Brain microvascular endothelial cell (primary cell): ENCODE measurements at places on chromosomes 1 and 21.

- no peak for DNase-seq
Observed at GRCh38 chr1:47693115-47693514, 255.3 kb downstream of the FOXD2 start.

DNA sequence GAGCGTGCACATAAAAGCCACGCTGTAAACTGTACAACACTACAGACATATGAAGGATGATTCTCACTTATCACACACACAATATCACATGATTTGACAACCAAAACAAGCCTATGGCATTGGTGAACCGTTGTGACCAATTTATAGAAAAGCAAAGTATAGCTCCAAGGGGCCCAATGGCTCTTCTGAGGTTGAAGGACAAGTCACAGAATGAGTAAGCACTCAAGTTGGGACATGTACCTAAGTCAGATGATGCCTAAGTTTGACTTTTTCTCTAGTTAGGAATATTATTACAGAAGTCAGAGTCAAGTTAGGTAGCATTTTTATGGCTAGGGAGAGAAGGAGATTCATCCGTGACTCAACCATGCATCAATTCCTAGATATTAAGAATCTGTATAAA is 45.7 kb downstream of the PLPP3 start:
- no peak for DNase-seq

DNA sequence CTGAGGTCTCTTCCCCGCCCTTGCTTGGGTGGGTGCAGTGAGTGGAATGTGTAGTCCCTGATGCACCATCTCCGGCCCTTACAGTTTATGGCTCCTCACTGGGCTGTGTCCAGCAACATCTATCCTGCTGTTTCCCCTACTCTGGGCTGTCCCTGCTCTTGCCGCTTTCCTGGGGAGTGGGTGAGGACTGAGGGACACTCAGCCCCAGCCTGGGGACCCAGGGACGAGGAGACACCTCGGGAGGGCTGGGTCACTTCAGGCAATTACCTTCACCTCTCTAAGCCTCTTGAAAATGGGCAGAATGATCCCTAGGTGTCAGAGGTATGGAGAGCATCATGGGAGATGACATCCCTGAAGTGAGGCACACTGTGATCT is 13.6 kb upstream of the LRP8 start:
- no peak for DNase-seq

DNA sequence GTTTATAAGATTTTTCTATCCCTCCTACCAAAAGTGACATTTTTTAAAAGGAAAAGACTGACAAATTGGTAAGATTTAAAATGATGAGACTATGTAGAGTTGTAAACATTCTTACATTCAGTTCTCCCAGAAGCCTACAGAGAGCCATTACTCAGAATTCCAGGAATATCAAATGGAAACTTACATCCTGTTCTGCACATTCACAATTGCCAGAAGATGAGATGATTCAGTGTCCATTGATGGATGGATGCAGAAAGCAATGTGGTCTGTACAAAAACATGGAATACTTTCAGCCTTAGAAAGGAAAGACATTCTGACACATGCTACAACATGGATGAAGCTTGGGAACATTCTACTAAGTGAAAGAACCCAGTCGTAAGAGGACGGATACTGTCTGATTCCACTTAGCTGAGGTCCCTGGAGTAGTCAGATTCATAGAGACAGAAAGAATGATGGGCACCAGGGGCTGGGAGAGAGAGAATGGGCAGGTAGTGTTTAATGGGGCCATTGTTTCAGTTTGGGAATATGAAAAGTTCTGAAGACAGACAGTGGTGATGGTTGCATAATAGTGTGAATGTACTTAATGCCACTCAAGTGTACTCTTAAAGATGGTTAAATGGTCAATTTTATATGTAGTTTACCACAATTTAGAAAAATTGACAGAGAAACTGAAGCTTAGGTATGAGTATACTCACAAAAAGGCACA is 16.6 kb downstream of the MX1 start:
- DNase-seq = no peak

DNA sequence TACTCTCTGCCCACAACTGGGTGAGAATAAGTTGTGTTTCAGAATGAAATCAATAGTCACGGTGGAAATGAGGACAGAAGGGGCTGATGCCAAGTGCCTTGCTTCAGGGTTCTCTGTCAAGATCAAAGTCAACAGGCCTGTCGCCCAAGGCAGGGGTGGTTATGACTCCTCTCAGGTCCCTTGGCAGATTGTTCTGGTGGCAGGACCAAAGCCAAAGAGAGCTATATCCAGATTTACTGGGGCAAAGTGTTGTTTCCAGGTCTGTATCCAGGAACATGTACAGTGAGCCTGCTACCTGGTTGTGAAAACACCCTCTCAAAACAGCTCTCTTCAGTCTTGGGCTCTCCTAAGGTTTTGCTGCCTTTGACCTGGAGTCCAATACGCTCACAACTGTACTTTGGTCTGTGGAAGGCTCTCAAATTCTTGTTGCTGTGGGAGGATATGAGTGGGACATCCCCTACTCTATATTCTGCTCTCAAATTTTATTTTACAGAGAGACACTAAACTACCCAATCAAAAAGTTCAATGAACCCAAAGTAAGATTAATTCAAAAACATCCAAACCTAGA is 175.1 kb upstream of the ETV3 start:
- DNase-seq = no peak

GRCh38 chr1:5220421-5220820 is 566.0 kb downstream of the AJAP1 start:
- DNase-seq = no peak

DNA sequence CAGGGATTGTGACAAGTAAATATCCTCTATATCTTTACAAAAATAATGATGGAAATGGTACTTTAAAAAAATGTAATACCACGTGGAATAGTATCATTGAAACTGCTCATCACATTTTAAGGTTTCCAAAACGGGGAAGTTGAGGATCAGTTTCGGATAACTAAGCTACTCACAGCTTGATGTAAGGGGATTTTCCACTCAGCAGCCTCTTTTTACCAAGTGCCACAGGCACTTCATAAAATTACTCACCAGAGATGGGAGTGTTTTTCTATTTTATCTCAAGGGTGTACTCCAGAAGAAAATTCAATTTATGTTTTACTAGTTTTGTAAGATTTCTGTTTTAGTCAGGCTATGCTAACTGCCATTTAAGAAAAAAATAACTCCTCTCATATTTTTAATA is 91.7 kb downstream of the TPR start:
- no peak for DNase-seq

DNA sequence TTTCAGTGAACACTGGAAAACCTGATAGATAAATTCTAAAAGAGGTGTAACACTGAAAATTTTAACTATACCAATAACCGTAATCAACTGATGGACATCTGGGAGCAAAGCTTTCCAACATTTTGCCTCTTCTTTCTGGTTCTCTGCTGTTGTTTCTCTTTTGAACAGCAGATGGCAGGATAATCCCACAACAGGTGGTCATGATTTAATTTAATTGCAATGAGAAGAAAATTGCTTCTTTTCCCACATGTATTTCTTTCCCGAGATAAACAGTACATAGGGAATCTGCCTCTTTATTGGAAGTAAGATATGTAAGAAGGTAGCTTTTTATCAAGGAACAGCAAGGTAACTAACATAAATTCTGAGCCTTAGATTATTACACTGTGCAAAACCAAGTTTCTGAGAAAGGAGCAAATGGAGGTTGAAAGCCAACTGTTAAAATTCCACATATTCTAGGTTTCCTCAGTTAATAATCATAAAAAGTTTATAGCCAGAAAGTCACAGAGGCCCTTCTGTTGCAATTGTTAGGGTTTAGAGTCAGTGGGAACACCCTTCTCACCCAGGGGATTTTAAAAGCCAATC is 72.9 kb downstream of the RPS6KA1 start:
- peak; percentile 59 for DNase-seq

DNA sequence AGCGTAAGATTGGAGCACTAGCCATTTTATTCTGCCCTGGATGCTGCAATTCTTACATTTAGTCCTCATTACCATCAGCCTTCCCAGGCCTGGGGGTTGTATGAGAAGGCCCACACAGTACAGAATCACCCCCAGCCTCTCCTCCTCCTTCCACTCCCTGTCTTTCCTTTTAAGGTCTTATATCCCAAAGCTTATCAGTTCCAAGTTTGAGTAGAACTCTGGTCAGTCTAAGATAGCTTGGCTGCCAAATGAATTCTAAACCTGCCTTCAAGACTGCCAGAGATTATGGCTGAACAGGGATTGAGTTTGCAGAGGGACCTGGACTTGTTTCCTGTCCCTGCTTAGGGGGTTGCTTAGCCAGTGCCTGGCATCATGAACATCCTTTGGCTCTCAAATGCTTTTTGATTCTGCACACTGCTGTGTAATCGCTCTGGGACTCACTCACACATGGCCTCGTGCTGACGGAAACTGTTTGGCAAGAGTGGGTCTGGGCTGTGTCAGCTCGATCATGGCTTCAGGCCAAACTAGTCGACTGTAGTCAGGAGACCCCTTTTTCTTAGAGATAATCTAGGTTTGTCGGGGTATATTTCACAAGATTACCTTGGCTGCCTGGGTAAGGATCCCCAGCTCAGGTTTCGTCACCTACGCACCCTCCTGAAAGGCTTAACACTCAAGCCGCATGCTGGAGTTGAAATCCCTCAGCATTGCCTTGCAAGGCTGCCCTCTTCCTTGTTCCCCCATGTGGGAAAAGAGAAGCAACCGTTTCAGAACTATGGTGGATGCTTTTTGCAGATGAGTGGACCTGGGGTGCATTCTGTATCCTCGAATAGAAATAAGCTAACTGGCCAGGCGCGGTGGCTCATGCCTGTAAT is 252.6 kb downstream of the NFIA start:
- no peak for DNase-seq

DNA sequence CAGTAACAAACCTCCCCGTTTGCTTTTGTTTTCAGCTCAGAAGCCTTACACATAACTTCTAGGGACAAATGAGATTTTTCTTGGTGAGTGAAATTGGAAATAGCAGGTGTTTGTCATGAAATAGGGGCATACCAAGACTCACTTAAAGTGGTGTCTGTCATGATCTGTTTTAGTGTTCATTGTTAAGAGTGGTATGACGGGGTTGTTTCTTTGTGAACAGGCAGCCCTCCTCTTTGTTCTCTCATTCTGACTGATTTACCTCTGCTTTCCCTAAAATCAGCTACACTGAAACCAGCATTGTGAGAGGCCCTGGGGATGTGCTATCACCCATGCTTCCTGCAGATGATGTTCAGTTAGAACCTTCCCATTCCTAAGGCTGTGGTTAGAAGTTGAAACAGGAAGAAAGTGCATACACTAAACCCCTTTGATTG is 2.5 kb upstream of the ERO1B start:
- DNase-seq = no peak

- no peak for DNase-seq
Observed at GRCh38 chr1:89863165-89863830, 42.5 kb downstream of the LRRC8D start.

DNA sequence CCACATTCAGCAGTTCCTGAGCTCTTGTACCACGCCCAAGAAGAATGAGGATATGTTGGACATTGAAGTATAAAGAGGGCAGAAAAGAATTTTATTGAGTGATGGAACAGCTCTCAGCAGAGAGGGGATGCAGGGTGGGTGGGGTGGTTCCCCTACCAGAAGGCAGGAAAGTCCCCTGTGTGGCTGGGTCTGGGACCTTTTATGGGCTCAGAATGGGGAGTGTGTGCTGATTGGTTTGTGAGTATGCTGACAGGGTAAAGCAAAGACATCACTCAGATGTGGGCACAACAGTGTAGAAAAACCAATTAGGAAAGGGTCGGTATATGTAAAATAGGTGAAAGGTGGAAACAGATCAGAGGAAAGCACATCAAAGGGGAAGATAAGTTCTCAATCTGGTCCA is 62.2 kb downstream of the SGIP1 start:
- no peak for DNase-seq

DNA sequence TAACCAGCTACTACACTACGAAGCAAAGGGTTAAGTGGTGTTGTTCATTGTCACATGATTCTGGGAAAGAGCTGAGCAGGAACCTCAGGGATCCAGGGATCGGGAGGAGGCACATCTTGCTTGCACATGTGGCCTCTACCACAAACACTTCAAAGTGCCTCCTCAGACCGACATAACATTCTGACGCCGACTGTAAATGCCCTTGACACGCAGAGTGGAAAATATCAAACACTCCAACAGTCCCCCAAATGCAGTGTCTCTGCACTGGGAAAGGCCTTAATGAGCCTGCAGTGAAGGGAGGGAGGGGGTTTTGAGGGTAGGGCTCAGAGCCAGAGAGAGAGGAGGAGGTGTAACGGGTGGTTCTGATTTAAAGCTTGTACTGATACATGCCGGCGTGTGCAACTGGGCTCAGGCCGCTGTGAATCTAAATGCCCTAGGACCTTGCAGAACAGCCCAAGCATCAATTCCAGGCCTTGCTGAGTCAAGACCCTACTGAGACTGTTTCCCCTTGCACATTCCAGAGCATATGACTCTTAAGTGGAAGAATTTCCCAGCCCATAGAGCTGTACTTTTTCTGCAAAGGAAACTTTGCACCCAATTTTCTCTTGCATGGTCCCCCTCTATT is 163.7 kb downstream of the NTMT2 start:
- peak; percentile 94 for DNase-seq

- DNase-seq = peak; percentile 1
Observed at GRCh38 chr1:73839922-73840321, 358.1 kb downstream of the LRRIQ3 start.

GRCh38 chr1:156247460-156248322 is at the start of gene PAQR6:
Gene PAQR6, minus strand, starts transcription at chr1:156248056. Its CDS starts 1,325 bp downstream, at chr1:156246731.
- no peak for DNase-seq
